Stimulated activated CD4-positive, alpha-beta T cell treated with anti-CD3 and anti-CD28 coated beads, Interleukin-1b, Interleukin-23, amount 100 ng/mL, for 1 hour (primary cell): ENCODE measurements at places on chromosomes 7 and 10.

DNA sequence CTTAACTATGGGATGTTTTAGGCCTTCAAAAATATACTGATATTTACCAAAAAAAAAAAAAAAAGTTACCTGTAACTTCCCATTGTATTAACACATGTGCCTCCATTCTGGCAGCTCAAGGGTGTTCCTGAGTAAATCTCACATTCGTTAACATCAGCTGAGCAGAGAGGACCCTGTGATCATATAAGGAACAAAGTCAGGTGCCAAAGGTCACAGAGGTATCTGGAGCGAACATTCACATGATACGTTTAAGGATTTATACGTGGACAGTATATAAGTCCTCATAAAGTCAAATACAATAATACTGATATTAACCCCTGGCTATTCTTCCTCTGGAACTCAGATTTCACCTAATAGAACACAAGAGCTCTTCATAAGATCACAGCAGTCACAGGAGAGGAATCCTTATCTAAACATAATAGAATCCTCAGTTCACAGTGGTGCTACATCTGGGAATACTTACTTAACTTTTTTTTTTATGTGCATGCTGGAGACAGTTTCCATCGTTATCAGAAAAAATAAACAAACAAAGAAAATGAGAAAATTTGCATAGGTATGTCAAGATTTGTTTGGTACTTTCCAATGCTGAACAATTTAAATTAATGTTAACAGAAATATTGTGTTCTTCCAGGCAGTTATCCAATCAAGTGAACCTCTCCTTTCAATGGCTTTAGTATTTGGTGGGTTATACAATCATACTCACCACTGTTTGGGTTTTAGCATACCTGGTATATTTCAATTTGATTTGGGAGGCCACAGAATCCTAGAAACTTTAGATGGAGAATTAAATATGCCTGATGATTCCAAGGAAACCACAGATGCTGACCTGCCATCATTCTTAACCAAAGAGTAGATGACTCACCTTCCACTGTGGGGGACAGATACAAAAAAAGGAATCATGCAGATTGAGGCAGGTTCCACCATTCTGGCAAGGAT is 6.6 kb downstream of the CUBN start:
- DNase-seq = no peak

DNA sequence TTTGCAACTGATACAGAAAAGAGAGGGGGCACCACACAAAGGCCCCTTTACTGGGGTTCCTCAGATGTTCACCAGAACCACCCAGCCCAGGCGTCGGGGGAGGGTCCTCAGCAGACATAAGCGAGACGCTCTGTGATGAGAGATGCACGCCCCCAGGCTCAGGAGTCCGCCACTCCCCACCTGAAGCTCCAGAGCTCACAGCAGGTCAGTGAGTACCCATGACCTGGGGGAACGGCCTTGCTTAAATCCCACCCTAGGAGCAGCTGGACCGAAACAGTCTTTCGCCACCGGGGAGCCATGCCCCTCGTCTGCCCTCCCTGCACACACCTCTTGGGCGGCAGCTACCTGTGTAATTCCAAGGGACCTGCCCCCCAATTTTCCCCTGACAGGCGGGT is 2.8 kb downstream of the CRYGN start:
- DNase-seq = no peak

GRCh38 chr10:8908013-8908412 is 853.5 kb downstream of the GATA3 start:
- no peak for DNase-seq

DNA sequence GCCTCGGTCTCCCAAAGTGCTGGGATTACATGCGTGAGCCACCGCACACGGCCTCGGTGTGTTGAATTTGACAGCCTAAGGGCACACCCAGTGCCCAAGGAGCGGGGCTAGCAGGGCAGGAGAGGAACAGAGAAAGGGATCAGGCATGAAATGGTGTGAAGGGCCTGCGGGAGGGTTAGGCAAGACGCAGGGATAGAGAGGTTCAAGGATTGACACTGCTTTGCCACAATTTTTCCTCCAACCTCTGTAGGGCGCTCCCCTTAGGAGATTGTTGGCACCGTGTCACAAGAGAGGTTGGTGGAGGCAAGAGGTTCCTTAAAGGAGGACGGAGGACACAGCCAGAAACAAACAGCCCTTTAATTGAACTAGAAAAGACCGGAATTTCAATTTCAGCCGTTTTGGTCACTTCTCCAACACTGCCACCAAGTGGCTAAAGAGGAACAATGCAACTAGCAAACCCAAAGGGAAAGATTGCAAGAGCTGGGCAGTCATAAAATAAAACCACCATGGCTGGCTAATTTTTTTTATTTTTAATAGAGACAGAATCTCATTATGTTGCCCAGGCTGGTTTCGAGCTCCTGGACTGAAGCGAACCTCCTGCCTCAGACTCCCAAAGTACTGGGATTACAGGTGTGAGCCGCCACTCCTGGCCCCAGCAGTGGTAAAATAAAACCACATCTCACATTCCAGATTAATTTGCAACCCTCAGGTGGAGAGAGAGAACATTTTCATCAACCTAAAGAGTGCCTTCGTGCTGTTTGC is 6.9 kb upstream of the CREB3L2 start:
- DNase-seq = no peak

DNA sequence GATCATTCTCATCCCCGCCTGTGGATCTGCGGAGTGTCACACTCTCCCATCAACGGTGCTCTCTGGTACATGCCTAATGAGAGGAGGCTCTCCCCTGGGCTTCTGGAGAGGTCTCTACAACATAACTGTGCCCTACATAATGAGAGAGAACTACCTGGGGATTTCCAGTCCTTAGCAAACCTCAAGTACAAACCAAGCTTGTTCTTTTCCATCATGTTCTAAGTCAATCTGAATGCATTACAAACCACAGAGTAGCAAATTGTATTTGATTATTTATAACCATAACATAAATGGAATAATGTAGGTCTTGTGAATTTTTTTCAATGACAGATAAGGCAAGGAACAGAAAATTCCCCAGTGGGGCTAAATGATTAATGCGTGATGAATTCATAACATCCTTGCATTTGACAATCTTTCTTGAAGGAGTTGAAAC is 412.4 kb upstream of the NRP1 start:
- DNase-seq = no peak
